GM12891 (cell line): ENCODE measurements at places on chromosomes 2 and 18.

DNA sequence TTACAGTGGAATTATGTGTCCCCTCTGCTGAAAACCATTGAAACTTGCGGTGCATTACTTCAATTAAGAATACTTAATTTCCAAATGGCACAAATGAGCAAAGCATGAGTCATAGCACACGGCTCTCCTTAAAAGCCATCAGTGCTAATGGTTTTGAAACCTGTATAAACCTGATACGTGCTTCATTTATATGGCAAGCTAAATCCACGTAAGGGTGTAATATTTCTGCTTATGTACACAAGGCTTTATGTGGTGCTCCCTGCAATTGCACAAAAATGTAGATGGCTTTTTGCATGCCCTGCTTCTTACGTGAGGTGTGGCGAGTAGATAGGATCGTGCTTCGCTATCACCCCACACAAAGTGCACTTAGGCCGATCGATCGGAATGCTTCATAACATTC lies 840.9 kb downstream of the GALR1 start:
- DNase-seq, result no peak

DNA sequence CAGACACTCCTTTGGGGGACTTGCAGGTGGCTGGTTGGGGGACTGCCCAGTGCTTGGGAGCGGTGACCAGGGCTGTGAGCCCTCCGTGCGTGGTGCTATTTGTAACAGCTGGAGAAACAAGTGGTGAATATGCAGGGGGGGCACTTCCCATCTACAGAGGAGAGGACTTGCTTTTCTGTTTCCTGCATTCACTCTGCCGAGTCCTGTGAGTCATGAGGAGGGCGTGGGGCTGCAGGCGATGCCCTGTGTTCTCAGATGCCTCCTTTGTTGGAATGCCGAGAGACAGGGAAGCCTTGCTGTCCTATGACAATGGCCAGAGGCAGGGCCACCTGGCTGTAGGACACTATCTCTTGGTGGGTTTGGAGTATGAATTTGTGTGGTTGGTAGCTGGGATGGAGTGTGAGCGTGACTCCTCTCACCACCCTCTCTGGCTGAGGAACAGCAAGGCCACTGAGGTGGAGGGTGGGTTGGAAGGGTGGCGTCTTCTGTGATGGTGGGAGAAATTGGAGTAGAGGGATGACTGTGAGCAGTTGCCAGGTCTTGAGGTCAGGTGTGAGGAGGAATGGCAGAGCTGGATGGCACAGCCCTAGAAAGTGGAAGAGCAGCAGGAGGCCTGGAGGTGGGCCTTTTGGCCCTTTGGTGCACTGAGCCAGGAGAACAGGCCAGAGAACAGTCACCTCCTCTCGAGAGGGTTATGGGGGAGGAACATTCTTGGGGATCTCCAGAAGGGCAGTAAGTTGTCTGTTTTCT lies 24.3 kb downstream of the FHOD3 start:
- DNase-seq, result no peak

GRCh38 chr2:74930811-74931486 lies 27.5 kb upstream of the POLE4 start:
- no peak for DNase-seq

DNA sequence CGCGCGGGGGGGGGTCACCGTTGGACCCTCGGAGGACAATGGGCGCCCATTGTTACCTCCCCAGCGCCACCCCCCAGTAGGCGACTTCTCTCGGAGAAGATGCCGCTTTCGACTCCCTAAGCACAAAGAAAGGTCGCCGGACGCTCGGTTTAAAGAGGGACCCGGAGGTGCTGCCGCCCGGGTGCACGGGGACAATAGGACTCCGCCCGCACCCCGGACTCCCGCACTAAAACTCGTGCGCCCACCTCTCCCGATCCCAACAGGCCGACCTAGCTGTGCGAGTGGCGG lies 318 bp upstream of the CDC42EP3 start:
- DNase-seq, result no peak

DNA sequence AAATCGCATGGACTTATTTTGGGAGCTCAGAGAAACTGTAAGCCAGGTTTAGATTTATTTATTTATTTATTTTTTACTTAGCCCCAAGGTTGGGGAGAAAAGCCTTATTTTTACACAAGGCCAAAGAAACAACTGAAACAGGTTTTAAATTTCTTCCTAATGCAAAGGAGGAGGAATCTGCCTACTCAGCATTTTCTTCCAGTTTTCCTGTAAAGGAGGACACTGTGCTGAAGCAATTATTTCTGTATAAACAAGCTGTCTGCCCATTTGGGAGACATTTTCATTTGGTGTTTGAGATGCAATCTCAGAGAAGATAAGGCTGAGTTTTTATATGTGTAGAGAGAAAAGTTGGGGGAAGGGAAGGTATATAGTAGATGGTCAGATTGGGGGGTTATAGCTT lies 125.0 kb downstream of the ETAA1 start:
- no peak for DNase-seq

DNA sequence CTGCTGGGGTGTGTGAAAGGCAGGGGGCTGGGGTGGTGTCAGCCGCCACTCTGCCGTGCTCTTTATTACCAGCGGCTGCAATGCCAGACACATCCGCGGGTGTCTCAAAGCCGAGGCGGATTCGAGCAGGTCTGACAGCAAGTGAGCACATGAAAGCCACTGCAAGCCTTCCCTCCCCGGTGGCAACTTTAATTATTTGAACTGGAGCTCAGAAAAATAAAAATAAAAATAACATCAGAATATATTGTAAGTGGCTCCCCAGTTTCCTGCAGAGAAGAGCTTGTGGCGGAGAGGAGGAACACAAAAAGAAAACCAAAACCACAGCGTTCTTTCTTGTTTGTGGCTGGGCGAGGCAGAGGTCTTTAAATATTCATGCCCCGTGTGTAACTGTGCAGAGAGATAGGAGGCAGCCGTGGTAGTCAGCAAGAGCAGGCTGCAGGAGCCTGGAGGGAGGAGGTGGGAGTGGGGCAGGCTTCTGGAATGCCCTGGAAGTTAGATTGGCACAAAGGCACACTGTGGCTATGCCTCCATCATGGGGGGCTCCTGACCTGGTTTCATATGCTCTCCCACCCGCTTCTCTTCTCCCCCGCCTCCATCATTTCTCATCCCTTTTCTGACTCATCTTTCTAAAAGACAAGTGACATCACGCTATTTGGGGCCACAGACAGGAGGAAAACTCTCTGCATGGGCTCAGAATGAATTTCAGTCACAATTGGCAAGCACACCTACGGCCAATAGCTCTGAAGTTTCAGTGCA lies 199.8 kb downstream of the CLIP4 start:
- peak; percentile 50 for DNase-seq

- DNase-seq, result no peak
Measured at GRCh38 chr18:36451454-36452251, 154.1 kb downstream of the FHOD3 start.

DNA sequence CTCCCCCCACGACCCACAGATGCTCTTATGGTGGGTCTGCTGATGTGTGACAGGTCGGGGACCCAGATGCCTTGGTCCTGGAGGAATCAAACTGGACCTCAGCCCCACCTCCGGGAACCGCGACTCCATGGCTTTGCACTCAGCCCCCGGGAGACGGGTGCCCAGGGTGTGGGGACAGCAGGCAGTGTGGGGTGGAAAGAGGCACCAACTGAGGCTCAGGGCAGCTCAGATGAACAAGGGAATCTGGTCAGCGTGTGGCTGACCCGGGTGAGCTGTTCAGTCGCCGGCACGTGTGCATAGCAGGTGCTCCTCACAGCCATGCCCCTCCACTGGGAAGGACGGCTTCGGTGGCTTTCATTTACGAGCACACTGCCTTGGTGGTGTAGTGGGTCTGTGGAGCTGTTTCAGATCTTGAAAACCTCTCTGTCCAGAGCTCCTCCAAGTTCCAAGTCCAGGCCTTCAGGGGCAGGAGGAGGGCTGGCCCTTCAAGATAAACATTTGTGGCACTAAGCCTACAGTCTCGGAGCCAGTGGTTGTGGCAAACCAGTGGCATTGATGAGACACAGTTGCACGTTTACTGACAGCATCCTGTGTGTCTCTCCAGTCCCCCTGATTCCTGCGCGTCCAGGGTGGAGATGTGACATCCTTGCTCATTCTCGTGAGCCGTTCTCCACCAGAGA lies 471.2 kb upstream of the HS6ST1 start:
- DNase-seq, result no peak

DNA sequence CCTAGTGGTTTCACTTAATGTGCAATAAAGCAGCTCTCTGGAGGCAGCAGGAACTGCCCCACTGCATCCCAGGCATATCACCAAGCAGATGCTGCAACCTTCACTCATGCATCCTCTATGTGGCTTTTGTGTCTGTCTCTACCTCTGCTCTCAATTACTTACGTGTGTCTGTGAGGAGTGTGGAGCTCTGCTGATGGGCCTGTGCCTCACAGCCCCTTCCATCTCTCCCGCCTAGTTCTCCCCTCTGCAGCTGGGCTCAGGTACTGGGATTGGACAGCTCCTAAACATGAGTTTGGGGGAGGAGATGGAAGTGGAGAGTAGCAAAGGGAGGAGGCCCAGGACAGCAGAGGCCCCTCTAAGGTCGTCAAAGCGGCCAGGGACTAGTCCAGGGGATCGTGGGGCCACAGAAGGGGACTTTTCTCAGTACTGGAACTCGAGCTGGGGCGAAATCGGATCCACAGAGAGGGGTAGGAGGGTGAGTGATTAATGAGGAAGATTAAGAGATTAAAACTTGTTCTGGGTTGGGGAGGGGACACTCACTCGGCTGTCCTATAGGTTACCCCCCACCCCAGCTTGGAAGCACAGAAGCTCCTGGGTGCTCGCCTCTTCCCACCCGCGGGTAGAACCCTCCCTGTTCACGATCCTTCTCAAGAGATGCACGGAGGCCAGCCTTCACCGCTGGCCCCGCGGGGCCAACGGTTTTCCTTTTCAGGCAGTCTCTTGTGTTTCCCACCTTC lies 2.1 kb upstream of the LBX2 start:
- DNase-seq, result no peak

- no peak for DNase-seq
Measured at GRCh38 chr2:178125125-178125524, 12.9 kb downstream of the RBM45 start.

DNA sequence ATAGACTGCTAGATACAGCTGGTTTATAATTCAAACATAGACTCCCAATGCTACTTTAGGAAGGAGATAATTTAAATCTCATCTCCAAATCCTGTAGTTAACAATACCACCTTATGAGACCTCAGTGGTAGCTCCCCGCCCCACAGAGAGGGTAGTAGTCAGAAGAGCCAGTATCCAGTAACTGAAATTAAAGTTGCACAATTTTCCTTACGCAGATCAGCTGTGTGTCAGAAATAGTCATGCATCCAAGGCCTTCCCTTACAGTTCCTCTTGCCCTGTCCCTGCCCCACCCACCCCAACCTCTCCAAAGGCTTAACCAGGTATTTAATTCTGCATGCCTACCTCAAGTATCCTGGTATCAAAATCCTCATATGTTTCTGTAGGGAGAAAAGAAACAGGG lies 15.5 kb downstream of the MRPS5 start:
- no peak for DNase-seq

- peak; percentile 25 for DNase-seq
Measured at GRCh38 chr18:72672364-72673184, 128.4 kb upstream of the CBLN2 start.

DNA sequence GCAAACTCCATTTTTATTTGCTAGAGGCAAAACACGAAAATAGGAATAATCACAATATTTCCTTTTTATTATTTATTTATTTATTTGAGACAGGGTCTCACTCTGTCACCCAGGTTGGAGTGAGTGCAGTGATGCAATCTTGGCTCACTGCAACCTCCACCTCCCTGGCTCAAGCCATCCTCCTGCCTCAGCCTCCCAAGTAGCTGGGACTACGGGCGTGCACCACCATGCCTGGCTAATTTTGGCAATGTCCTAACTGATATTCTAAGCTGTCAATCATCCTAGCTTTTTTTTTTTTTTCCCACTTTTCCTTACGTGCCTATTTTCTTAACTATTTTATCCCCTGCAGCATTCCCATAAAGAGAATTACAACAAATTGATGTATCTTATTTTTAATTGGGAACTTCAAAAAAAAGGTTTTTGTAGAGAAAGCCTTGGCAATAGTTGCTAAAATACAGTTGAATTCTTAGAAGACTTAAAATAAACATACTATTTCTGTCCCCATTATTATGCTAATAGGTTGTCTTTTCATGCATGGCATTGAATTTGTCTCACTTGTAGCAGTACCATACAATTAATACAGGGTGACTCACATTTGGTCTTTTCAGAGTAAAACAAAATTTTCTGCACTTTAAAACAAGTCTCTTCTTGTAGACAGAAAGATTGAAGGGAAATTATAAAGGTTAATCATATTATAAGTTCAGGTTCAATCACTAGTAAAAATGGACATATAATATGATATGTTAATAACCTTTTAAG lies 153.5 kb downstream of the SLC39A10 start:
- DNase-seq, result no peak

- no peak for DNase-seq
Measured at GRCh38 chr18:9094307-9095226, 7.9 kb upstream of the NDUFV2 start.

- no peak for DNase-seq
Measured at GRCh38 chr2:99864561-99865553, 277.5 kb downstream of the AFF3 start.

- no peak for DNase-seq
Measured at GRCh38 chr2:73762571-73762970, 17.3 kb downstream of the DUSP11 start.

- DNase-seq, result no peak
Measured at GRCh38 chr18:7661207-7661606, 94.1 kb downstream of the PTPRM start.

GRCh38 chr2:66688951-66689350 lies 254.0 kb downstream of the MEIS1 start:
- no peak for DNase-seq

GRCh38 chr2:206836722-206837121 lies 71.3 kb downstream of the FASTKD2 start:
- no peak for DNase-seq

- no peak for DNase-seq
Measured at GRCh38 chr2:238216651-238217184, 13.2 kb upstream of the ILKAP start.

DNA sequence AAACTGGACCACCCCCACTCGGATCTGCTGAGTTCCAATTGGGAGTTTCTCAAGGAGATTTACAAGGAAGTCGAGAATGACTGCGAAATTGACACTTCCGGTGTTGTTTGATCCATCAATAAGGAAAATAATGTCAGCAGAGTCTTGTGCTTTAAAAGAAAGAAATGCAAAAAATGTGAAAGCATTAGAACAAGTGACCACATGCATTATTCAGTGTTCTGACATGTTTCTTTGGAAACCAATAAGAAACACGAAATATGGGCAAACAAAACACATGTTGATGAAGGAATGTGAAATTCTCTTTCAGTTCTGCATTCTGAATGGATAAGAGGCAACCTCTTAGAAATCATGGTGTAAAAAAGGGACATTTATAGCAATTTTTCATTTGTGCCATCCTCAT lies 25.9 kb downstream of the COL6A3 start:
- DNase-seq, result no peak

DNA sequence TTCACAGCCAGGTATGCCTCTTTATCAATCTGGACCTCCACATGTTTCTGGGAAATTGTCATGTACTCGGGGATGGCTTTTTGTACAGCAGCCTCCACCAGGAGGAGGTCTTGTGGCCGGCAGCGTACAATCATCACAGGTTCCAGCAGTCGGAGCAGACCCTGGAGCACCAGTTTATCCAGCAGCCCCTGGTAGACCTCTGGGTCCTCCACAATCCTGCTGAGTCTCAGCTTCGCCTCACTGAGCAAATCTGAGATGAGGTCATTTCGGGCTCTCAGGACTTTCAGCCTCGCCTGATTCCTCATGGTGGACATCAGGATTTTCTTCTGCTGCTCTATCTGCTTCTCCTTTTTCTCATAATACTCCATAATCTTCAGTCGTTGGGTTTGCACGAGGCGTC lies 32.8 kb downstream of the TMEM247 start:
- no peak for DNase-seq
